AG10803 (cell line): ENCODE measurements at places on chromosomes 1 and 21.
A peak's percentile ranks its signal among the peaks of the same experiment; 100 is the strongest.

GRCh38 chr1:166944186-166944967 lies 31.0 kb downstream of the ILDR2 start:
- DNase-seq: peak; percentile 42

GRCh38 chr1:51341876-51342496 lies 11.6 kb upstream of the TTC39A start:
- DNase-seq: no peak

DNA sequence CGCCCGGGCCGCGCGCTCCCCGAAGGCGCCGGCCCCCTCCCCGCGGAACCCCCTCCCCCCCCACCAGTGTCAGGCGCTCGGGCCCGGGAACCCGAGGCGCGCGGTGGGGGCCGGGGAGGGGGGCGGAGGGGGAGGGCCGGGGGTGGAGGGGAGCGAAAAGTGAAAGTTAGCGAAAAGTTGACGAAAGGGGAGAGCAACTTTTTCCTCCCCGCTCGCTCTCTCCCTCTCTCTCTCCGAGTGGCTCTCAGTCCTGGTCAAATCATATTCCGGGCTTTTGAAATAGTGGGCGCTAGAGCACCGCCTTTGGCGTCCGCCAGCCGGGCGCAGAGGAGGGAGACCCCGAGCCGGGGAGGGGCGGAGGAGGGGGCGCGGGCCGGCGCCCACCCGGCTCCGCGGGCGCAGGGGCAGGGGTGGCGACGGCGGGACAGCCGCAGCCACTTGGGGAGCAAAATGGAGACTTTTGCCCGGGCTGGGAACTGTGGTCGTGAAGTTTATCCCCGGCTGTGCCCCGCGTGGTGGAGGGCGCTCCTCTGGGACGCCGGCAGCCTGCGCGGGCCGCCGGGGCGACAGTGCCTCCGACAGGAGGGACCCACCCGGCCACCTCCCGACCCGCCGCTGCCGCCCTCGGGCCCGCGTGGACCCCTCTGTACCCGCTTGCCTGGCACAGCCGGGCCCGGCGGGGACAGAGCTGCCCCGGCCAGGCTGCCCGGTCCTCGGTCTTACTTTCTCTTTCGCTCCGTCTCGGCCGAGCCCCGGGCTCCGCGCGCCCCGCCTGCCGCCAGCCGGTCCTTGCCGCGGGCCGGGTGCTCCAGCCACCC lies 697 bp downstream of the PRDM16 start:
- peak; percentile 47 for DNase-seq

GRCh38 chr1:36067871-36068270 lies 16.0 kb upstream of the TEKT2 start:
- no peak for DNase-seq

GRCh38 chr1:226411619-226412018 lies 3.7 kb upstream of the PARP1 start:
- DNase-seq: no peak

DNA sequence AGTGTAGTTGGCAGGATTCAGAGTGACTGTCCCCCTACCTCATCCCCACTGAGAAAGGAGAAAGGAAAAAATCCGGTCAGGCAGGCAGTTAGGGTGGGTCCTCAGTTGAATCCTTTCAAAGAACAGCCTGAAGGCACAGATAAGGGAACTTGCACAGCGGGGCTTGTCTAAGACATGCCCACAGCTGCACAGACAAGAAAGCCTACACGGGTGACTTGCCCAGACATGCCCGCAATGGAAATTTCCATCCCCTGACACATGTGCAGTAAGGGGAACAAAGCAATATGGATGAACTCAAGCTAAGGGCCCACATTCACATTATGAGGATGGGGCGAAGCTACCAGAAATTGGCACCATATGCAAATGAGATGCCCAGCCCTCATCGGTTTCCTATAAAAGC lies 82.5 kb downstream of the DESI2 start:
- DNase-seq: peak; percentile 10

DNA sequence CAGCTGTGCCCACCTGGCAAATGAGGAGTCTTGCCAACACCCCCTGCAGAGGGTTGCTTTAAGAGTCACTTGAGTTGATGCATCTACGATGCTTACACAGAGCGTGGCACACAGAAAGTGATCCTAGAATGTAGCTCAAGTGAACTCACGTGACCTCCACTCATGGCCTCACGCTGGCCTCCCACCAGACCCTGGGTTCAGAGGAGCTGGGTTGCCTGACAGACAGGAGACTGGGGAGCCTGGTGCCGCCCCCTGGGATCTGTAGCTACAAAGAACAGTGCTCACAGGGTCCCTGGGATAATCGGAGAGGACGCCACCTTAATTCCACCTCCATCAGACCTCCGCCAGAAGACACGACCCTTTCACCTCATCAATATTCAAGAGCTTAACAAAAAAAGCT lies 81.4 kb upstream of the CASZ1 start:
- no peak for DNase-seq

- DNase-seq: peak; percentile 86
Observed at GRCh38 chr1:39268112-39268581, 63.7 kb downstream of the MACF1 start.

DNA sequence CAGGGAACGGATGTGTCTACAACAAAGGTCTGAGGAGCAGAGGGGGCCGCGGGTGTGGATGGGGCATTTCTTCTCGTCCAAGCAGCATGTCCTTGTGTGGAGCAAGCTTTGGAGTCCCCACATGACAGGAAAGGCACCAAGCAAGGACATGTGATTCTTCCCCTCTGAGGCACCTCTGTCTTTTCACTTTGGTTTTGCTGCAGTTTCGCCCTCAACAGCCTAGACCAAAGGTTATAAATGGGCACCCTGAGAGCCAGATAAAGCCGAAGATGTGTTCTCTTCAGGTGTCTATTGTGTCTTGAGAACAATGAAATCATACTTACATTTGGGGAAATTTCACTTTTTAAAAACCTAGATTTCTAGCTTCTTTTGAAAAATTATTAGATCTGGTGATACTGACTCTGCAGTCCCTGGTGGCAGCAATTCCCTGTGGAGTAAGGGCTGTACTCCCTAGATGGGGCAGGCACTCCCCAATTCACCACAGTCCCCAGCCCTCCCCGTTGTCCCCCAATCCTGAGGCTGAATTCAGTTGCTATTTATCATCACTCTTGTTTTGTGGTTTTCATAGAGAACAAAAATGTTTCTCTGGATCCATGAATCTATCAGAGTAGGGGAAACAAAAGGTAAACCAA lies 28.8 kb upstream of the IKBKE start:
- DNase-seq: no peak

DNA sequence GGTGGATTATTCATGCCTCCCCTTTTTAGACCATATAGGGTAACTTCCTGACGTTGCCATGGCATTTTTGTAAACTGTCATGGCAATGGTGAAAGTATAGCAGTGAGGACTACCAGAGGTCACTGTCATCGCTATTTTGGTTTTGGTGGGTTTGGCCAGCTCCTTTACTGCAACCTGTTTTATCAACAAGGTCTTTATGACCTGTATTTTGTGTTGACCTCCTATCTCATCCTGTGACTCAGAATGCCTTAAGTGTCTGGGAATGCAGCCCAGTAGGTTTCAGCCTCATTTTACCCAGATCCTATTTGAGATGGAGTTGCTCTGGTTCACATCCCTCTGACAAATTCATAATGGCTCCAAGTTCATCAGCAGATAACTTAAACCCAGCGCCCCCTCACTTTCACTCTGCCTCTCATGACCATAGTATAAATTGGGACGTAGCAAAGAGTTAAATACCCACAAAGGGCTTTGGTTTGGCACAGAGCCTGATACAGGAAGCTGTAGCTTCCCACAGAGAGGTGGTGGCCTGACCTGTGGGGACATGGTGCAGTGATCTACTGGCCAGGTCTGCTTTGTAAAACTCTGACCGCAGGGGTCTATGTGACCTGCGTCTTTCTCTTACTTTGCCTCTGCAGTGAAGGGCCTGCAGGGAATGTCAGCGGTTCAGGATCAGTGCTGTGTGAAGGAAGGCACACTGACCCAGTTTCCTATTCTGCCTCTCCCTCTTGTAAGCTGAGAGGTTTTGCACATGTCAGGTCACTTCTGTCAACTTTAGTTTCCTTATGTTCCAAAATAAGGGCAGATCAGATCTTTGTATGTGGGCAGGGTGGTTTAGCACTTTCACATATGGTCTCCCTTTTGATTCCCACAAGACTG lies 78.1 kb upstream of the ZNF644 start:
- DNase-seq: no peak
